ENCODE measurements at places on chromosomes 5 and 9.

DNA sequence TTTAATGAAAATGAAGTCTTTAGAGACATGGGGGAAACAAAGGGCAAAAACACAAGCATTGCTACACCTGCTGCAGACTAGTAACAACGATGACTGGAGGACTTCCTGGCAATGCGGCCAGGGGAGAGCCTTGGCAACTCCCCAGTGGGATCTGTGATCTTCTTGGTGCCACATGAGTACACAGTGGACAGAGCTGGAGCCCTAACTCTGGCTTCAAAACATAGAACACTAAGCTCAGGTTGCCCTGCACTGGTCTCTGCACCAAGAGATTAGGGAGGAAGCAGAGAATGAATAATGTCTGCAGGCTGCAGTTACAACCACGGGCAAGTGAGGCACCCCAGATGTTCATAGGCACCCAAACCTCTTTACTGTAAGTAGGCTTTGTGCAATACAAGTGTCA lies 91.1 kb downstream of the MRPS27 start:
- no peak for DNase-seq

DNA sequence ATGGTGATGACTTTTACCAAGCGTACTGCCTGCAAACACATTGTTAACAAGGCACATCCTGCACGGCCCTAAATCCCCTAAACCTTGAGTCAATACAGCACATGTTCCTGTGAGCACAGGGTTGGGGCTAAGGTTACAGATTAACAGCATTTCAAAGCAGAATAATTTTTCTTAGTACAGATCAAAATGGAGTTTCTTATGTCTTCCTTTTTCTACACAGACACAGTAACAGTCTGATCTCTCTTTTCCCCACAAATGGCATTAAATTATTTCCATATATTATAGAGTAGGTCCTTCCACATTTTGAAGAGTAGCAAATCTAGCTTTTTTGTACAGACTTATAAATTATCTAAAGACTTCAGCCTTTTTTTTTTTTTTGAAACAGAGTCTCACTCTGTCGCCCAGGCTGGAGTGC lies 1.6 kb upstream of the TMEM141 start:
- no peak for DNase-seq

DNA sequence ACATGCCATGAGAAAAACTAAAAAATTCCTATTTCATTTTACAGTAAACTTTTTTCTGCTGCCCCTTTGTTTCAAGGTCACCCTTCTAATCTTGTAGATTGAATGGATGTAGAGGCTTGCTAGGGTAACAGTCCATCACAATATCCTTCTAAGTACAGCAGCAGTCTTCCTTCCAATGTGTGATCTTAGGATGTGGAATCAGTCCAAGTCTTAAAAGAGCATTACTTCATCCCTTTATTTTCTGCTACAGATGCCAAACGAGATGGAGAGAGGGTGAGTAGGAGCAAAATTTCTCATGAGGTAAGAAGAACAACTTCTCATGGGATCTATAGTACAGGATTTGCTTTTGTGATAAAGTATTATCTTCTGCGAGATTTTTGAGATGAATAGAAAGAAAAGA lies 704 bp upstream of the IL33 start:
- DNase-seq = no peak

- DNase-seq = no peak
These were observed 28.5 kb downstream of the KCNV2 start for GRCh38 chr9:2745560-2746380.

GRCh38 chr5:34657274-34657921 lies 1.3 kb downstream of the RAI14 start:
- peak; percentile 18 for DNase-seq

DNA sequence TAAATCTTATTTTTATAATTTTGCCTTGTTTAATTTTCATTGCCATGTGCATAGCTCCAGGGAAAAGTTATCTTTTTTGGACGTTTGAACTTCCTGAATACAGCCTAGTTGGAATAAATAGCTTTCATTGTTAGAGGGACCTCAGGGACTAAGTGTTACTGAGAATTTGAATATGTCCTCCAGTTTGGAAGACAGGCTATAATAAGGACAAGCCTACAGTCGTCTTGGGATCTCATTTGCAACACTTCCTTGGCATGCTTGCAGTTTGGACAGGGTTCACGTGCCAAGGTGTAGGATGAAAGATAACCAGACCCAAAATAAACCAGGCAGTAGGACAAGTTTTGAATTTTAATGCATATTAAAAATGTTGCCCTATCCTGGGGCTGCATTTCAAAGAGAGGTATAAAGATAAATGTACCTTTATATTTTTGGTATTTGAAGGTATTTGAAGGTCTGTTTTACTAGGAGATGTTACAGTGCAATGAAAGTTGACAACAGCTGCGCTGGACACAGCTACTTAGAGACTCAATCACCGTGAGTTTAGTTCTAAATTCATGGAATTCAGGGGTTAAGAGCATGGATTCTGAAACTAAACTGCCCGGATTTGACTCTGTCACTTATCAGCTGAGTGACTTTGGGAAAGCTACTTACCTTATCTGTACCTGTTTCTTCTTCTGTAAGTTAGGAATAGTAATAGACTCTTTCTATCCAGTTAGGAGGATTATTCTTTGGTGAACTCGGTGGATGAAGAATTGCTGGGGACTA lies 134.1 kb downstream of the ACTBL2 start:
- DNase-seq = no peak

DNA sequence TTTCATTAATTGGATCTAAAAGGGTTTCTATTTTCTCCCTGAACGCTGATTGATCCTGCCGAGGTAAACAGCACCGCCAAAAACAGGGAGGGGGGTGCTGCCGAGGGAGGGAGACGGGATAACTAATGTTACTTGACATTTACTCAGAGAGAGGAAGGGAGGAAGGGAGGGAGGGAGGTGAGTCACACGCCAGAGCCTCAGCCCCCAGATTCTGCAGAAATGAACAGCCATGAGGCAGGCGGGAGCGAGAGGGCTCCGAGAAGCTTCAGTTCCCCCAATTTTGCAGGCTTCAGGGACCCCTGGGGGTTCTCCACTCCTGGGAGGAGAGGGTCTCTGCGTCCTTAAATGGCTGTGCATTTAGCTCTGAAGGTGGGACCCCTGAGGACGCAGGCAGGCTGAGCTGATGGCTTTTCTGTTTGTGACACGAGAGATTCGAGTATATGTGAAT lies 59.1 kb upstream of the IER5L start:
- no peak for DNase-seq
